Mucosa of gallbladder (tissue), 1 donor: ENCODE measurements at places on chromosomes 5 and 9. TPM values are rescaled to one million over a fixed set of nuclear protein-coding genes. Genes with fewer than 3 reads are reported as not detected.
A peak's percentile ranks its signal among the peaks of the same experiment; 100 is the strongest.

- peak; percentile 51 for DNase-seq
Measured at GRCh38 chr5:1500411-1501091, 23.2 kb downstream of the LPCAT1 start.

INSYN2B gene
- 0.46 TPM for total RNA-seq

TTC39B gene
- 30.2 TPM for total RNA-seq

- no peak for DNase-seq
Measured at GRCh38 chr5:82045554-82046275, 73.9 kb downstream of the ATG10 start.

PCDHB4 gene
- 5.2 TPM for total RNA-seq

- DNase-seq: no peak
Measured at GRCh38 chr5:34505731-34506130, 150.4 kb upstream of the RAI14 start.

GRCh38 chr5:128426090-128426534 is 111.9 kb downstream of the FBN2 start:
- no peak for DNase-seq

DNA sequence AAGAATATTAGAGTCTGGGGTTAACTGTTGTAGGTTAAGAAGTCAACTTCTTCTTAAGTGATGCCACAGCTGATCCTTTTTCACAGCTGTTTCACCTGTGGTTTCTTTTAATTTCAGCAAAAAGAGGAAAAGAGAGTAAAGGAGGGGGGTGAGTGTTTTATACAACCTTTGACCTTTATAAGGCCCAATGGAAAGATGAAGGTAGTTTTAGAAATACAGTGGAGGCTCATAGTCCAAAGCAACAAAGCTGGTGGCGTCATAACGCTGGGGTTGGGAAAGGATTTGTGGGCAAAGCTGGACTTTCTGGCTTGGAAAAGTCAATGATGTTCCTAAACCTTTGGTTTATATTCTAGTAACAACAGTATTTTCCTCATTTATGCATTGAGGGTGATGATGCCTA is 49.5 kb downstream of the RCL1 start:
- DNase-seq: no peak

KIAA0825 gene
- 3.3 TPM for total RNA-seq

- no peak for DNase-seq
Measured at GRCh38 chr5:147796556-147797308, 14.2 kb upstream of the JAKMIP2 start.

DNA sequence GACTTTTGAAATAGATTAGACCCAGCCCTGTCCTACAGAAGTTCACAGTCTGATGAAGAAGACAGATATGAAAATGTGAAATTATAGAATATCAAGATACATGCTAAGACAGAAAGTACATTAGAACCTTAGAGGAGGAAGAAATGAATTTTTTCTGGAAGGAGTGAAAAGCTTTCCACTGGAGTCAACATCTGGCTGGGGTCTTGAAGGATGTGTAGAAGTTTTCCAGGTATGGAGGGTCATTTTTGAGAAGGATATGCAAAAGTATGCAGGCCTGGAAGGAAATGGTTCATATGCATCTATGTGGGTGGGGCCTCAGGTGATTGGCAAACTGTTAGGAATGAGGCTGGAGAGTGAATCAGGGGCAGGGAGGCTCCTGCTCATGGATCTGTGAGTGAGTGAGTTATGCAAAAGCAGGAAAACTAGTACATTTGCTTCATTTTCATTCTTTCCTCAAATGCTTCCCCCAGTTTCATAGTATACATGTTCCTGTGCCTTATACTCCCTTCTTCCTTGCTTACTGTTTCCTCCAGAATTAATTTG is 142.3 kb downstream of the GRIA1 start:
- DNase-seq: no peak

GRCh38 chr5:61767231-61768080 is 435.4 kb downstream of the ZSWIM6 start:
- DNase-seq: no peak

RCL1 gene
- total RNA-seq: 9.5 TPM

GRCh38 chr5:80387063-80387768 is 20.6 kb upstream of the ZFYVE16 start:
- no peak for DNase-seq

SMIM33 gene
- 0.17 TPM for total RNA-seq

DNA sequence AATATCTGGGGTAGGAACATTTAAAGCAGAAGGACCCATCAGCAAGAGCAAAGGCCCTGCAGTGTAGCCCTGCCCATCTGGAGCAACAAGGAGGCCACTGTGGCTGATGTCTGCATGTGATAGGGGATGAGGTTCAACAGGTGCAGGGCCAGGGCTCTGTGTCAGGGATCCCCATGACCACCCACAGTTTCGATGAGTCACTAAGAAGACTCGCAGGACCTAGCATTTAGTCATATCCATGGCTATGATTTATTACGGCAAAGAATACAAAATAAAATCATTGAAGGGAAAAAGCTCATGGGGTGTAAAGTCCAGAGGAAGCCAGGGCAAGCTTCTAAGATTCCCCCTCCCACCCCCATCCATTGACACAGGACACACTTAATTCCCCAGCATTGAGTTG is 188.6 kb downstream of the ADGRV1 start:
- DNase-seq: no peak

CSF1R gene
- total RNA-seq: 91.9 TPM

DNA sequence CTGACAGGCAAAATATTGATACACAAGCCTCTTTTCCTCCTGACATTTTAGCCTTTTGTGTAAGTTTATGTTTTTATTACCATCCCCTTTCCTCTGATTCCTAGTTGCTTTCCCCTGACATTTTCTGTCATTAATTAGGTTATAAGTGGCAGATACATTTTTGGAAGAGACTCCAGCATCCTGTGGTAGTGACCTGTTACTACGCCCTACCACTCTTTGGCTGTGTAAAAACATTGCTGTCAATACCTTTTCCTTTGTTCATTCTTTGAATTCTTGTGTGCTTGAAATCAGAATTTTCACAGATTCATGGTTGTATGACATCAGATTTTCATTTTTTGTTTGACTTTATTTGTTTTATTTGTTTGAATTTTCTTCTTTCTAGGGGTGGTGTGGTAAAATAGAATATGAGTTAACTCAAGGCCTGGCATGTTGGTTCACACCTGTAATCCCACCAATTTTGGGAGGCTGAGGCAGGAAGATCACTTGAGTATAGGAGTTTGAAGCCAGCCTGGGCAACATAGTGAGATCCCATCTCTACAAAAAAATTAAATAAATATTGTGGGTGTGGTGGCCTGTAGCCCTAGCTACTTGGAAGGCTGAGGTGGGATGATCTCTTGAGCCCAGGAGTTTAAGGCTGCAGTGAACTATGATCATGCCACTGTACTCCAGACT is 43.4 kb downstream of the UBE2R2 start:
- DNase-seq: no peak

NR4A3 gene
- total RNA-seq: 7.5 TPM

DAPK1 gene
- 179 TPM for total RNA-seq

- DNase-seq: no peak
Measured at GRCh38 chr5:11477786-11478185, 426.5 kb downstream of the CTNND2 start.

DNA sequence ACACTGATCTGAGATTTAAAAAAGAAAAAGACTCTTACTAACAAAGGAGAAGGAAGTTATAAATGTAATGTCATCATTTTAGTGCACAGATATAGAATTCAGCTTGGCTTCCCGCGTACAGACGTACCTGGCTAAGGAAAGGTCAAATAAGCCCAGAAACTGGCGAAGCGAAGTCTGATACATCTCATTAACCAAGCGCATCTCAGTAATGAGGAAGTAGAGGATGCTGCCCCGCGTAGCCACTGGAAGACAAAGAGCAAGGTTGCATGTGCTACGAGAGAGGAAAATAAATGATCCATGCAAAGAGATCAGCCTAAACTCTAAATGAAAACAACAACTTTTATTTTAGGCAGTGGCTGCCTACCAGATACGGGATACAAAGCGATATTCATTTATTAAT is 208.8 kb downstream of the DNAH5 start:
- DNase-seq: no peak

DNA sequence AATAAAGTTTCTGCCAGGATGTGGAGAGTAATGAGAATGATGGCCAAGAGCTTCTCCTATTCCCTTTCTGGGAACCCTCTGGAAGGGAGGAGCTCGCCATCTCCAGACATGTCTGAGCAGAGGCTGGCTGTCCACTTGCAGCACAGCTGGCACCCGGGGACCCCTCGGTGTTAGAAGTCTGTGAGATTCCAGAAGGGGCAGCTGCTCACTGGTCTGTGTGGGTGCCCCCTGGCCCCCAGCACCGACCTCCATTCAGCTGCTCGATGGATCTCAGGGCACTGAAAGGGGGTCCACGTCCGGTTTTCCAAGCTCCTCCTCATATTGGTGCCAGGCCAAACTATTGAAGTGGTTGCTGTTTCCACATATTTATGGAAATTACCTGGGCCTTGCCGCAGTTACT is 3.6 kb upstream of the FAM163B start:
- DNase-seq: no peak

COL5A1 gene
- 42.6 TPM for total RNA-seq

MAMDC2 gene
- 38.9 TPM for total RNA-seq

- no peak for DNase-seq
Measured at GRCh38 chr9:115946530-115946929, 207.1 kb upstream of the PAPPA start.

DNA sequence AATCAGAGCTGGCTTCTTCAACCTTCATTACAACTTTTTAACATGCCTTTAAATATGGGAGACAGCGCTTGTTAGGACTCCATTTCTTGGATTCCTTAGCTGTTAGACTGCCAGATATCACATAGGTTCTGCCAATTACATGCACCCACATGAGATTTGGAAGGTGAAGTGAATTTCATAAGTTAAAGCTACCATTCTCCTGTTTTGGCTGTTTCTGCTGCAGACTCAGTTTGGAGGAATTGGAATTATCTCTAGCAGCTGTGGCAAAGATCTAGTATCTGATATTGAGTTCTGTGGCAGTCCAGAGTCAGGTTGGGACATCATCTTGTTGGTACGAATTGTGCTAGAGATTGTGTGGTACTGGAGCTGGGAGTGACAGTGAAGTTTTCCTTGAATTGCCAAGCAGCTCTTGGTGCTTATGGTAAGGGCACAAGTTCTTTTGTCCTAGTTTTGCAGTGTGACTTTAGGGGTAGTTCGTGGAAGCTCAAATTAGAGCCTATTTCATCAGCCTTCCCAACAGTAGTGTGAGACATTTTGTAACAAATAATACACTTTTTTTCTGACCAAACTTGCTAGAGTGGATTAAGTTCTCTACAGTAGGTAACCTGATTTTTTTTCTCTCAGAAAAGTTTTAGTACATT is 9.1 kb upstream of the PJA2 start:
- no peak for DNase-seq

DNA sequence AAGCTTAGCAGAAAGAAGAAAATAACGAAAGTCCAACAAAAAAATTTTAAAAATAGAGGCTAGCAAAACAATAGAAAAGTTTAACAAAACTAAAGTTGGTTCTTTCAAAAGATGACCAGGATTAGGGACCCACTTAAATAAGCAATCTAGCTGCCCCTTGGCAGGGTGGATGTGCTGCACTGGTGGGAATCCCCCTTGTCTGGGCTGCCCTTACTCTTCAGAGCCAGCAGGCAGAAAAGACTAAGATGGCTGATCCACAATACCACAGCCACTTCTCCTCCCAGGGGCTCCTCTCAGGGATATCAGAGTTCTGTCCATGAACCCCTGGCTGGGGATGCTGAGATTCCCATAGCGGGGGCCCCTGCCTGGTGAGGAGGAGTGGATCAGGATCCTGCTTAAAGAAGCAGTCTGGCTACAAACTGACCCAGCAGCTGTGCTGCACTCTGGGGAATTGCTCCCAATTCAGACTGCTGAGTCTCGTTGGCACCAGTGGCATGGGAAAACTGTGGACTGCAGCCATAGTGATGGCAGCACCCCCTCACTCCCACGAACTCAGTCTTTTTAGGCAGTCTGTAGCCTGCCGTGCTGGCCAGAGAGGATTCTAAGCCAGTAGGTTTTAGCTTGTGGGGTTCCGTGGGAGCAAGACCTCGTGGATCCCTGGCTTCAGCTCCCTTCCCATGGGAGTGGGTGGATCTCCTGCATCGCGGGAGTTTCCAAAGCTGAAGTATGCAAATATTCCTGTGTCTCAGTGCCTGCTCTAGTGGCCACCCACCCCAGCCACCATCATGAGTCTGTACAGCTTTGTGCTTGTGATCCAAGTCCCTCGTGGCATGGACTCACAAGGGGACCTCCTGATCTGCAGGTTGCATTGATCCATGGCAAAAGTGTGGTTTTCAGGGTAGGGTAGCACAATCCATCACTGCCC is 2.9 kb upstream of the INSL6 start:
- no peak for DNase-seq

CDH9 gene
- total RNA-seq: not detected

DNA sequence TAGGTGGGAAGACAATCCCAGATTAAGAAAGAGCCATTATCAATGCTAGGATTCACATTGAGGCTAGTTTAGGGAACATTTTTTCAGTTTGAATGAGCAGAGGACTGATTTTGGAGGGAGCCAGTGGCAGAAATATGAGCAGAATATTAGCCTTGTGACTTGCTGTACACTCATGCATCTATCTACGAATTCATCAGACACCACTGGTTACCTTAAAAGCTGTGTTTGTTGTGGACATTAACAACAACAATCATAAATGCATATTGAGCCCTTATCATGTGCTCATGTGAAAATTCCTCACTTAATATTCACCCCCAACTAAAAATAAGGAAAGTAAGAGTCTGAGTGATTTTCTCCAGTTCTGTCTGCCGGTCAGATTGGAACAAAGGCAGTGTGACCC is 9.9 kb upstream of the SH3TC2 start:
- DNase-seq: no peak

- no peak for DNase-seq
Measured at GRCh38 chr9:96688187-96688586, 33.1 kb upstream of the PRXL2C start.

PTGR1 gene
- total RNA-seq: 276 TPM
